SK-MEL-5 (cell line): ENCODE measurements at places on chromosomes 16 and 17.
A peak's percentile ranks its signal among the peaks of the same experiment; 100 is the strongest.

- no peak for DNase-seq
These were observed 70.3 kb downstream of the RAI1 start for GRCh38 chr17:17751489-17752088.

DNA sequence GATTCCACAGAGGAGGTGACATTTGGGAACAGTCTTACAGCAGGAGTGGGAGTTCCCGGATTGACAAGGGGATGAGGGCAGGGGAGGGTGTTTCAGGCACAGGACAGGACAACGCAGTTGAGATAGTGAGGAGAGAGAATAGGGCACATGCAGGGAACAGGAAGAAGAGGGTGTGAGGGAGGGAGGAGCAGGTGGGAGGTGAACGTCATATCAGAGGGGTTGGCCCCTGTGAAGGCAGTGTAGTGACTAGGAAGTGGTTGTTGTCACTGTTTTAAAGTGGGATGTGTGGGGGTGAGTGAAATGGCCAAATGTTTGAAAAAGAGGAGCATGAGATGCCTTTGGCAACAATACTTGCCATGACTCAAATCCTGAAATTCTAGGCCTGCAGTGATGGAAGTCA is 12.2 kb downstream of the PRKCB start:
- no peak for DNase-seq

DNA sequence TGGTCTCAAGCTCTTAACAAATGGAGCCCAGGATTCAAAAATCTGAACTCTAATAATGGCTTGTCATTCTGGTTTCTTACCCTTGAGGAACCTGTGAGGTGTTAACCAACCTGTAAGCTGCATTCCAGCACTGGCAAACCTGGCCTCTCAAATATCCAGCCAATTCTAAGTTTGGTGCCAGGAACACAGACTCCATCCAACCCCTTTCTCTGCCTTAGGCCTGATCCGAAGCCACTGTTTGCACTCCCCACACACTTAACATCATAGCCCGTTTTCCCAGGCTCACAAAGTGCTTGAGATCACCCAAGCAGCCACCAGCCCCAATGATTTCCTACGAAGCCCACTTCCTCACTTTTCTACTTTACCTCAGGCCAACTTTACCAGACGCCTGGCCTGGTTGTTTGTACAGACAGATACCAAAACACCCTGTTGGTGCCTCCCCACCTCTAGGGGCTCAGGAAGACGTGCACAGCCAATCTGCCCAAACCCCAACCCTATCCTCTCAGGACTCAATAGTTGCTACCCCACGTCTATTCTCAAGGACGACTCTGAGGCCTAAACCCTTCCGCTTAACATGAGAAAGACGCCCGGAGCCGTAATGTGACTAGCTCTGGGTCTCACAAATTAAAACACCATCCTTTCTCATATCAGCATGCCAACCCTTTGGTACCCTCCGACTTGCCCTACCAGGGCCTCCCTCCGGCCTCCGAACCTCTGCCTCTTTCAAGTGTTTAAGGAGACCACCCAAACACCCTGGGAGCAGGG is 3.2 kb upstream of the PER1 start:
- no peak for DNase-seq

GRCh38 chr16:89873972-89874689 is 739 bp downstream of the TCF25 start:
- peak; percentile 92 for DNase-seq

- no peak for DNase-seq
These were observed 45.2 kb upstream of the MAP3K14 start for GRCh38 chr17:45361976-45362375.

GRCh38 chr17:74827800-74828199 is 31.9 kb downstream of the GRIN2C start:
- DNase-seq, result no peak

GRCh38 chr16:55809386-55809785 is 23.5 kb downstream of the CES1 start:
- DNase-seq, result no peak

DNA sequence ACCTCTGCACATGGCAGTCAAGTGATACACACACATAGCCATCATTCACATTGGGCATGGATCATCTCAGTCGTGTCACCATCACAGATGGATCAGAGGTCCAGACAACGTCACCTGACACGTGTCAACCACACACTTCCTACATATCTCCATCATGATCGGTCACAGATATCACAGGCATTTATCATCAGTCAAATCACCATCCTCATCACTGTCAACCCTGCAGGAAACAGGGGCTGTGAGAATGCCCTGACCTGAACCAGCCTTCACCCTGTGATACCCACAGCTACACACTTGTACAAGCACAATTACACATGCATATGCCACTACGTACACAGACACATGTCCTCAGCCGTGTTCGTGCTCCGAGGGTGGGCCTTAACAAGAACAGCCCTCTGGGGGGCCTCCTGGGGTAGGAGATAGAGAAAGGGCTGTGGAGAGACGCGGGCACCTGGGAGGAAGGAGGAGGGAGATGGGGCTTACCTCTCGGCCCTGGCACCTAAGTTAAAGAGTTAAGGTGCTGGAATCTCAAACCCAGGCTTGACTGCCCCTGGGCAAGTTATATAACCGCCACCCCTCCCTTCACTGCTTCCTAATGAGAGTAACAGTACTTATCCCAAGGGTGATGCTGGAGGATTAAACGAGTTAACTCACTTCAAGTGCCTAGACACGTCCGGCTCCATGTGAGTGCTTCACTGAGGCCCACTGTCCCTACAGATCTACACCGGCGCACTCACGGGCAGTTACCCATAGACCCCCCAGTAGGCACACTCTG is 1.1 kb downstream of the SLC12A4 start:
- no peak for DNase-seq

DNA sequence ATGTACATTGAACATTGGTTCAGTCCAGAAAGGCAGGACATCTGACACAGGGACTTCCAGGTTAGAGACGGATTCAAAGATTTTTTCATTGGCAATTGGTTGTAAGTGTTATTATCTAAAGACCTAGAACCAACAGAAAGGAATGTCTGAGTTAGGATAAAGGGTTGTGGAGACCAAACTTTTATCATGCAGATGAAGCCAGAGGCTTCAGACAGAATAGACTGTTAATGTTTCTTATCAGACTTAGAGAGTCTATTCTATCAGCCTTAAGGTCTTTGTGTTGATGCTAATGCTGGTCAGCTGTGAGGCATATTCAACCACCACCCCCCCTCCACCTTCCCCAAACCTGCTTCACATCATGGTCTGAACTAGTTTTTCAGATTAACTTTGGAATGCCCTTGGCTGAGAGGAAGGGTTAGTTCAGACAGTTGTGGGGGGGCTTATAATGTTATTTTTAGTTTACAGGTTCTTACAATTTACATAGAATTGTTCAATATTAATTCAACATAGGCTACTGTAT is 2.1 kb upstream of the ITGB3 start:
- no peak for DNase-seq

- no peak for DNase-seq
These were observed 33.0 kb upstream of the ZC3H18 start for GRCh38 chr16:88536971-88537751.

- DNase-seq, result no peak
These were observed 120.6 kb upstream of the TNRC6C start for GRCh38 chr17:77837917-77838316.

DNA sequence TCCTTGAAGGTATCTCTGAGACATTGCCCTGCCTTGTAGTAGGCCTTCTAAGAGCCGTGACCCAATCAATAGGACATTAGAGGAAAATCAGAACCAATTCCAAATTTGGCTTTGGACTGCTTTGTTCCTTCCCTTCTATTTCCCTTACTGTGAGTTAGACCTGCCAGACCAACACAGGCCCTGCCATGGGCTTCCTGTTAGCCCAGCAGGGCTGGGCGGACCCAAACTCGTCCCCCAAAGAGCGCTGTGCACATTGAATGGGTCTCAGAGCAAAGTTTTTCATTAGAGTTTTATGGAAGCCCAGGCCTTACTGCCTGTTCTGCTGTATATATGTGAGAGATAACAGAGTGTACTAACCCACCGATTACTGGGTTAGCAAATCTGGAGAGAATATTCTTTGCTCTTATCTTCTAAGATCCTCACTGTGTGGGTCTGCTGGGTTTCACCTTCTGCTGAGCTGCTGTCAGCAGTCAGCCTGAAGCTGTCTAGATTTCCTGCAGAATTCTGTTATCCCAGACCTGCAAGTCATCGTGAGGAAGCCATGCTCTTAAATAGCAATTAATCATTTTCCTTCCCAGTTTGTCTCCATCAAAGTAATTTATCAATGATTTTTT is 5.7 kb downstream of the ARHGAP44 start:
- DNase-seq, result no peak

DNA sequence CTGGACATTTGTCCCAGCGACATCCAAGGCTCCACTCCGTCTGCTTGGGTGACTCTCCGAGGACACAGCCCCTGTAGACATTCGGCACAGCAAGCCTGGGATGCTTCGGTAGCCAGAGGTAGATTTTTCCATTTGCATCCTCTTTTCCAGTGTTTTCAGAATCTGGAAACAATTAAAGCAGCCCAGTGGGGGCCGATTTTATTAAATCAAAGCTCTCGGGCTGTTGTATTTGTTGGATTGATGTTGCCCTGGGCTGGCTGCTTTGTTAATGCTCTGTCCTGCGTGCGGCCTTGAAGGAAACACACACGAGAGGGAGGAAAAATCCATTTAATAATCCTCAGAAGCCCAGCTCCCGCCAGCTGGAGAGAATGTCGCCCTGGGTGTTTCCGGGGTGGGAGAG is 158.1 kb upstream of the CIBAR2 start:
- DNase-seq, result no peak

GRCh38 chr17:64158831-64159590 is 29.1 kb upstream of the ERN1 start:
- DNase-seq, result no peak

- no peak for DNase-seq
These were observed 7.1 kb upstream of the CPSF4L start for GRCh38 chr17:73268582-73269328.

DNA sequence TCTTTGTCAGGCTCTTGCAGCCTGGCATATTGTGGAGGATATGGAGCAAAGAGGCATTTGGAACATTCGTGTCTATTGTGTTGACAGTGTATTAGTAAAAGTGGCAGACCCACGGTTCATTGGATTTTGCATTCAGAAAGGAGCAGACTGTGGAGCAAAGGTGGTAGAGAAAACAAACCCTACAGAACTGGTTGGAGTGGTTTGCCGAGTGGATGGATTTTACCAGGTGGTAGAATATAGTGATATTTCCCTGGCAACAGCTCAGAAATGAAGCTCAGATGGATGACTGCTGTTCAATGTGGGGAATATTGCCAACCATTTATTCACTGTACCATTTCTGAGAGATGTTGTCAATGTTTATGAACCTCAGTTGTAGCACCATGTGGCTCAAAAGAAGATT is 44.5 kb downstream of the EFCAB13 start:
- no peak for DNase-seq

- DNase-seq, result no peak
These were observed 2.6 kb upstream of the ADORA2B start for GRCh38 chr17:15942207-15942833.

DNA sequence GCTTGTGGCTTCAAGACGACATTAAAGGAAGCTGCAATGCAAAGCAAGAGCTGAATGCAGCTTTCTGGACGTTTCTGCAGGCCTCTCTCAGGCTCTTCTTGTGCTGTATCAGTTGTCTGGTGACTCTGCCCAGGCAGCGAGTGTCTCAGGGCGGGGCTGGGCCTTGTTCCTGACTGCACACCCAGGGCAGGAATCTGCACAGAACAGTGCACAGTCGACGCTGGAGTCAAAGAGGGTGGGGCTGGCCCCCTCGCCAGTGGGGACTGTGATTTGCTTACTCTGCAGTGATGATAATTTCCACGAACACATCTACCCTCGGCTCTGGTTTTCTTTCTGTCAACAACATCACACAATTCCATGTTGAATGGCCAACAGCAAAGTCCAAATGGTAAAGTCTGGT is 60.7 kb downstream of the IRF8 start:
- no peak for DNase-seq

DNA sequence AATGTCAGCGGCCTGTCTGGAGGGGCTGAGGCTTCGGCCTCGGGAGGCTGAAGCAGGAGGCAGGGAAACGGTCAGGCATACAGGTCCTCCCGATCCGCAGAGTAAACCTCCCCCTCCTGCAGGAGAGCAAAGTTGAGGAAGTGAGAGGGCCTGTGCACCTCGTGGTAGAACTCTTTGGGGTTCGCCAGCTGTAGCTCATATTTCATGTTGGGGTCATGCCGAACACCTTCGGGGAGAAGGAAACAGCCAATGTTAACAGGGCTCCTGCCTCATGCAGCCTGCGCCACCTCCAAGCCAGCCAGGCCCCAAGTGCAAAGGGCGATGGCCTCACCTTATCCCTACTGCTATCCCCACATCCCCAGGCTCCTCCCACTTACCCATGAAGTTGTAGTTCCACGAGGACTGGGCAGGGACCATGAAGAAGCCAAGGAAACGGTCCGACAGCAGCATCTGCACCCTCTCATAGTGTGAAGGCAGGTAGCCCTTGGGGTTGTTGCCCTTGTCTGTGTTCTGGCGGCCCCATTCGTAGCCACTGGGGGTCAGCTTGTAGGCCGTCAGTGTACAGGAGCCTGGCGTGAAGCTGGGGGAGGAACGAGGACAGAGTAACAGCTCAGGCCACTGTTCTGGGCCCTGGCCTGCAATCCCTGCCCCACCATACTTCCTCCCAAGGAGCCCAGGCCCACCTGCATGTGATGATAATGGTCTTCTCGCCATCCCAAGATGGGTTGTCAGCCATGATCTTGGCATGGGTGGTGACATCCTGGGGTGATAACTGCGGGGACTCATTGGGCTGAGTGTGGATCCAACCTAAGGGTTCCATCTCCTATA is 1.3 kb upstream of the RILP start:
- no peak for DNase-seq

DNA sequence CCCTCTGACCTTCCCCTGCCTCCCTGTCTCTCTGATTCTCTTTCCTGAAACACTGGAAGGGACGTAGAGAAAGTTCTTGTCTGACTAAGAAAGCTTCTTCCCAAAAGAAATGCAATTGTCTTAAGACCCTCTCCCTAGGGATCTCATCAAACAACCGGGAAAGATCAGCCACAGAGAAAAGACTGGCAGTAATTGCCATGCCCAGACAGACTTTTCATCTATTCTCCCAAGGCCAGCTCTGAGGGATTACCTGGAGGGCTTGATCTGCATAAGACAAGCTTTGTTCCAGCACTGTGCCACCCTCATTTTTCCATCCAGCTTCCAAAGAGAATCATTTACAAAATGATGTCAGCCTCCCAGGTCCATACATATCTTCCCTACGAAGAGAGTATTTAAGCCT is 38.8 kb upstream of the HS3ST3A1 start:
- no peak for DNase-seq

GRCh38 chr17:37888881-37889280 is 35.3 kb upstream of the TBC1D3K start:
- DNase-seq, result no peak

- DNase-seq, result no peak
These were observed 67.1 kb downstream of the MGAT5B start for GRCh38 chr17:76935331-76935730.

DNA sequence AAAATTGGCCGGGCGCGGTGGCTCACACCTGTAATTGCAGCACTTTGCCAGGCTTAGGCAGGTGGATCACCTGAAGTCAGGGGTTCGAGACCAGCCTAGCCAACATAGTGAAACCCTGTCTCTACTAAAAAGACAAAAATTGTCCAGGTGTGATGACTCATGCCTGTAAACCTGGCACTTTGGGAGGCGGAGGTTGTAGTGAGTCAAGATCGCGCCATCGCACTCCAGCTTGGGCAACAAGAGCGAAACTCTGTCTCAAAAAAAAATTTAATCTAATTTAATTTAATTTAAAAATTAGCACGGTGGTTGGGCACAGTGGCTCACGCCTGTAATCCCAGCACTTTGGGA is 1.6 kb upstream of the HBQ1 start:
- no peak for DNase-seq

- no peak for DNase-seq
These were observed at the start of gene VWA3A for GRCh38 chr16:22092143-22092933. Gene VWA3A, plus strand, starts transcription at chr16:22092541. Its CDS starts 97 bp downstream, at chr16:22092638.
